ENCODE measurements at places on chromosomes 16 and 17.

DNA sequence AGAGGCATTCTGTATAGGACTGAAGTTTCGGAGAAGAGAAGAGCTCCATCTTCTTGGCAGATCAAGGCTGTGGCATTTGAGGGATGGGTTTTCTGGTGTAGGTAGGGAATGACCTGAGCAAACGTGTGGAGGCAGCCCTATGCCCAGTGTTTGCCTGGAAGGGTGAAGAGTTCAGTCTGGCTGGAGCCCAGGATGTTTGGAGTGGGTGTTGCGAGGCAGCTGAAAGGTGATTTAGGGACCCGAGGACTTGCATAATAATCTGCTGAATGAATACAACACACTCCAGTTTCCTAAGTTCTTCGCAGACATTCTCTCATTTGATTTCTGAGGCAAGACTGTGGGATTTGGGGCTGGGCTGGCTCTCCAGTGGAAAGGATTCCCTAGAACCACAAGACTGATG lies 186.2 kb downstream of the CYLD start:
- DNase-seq: no peak

GRCh38 chr16:87963400-87963799 lies 12.2 kb downstream of the BANP start:
- DNase-seq: peak; percentile 86

GRCh38 chr17:49061524-49061943 lies 64.3 kb downstream of the IGF2BP1 start:
- no peak for DNase-seq

GRCh38 chr17:61216066-61216465 lies 183.6 kb upstream of the TBX2 start:
- DNase-seq: no peak

DNA sequence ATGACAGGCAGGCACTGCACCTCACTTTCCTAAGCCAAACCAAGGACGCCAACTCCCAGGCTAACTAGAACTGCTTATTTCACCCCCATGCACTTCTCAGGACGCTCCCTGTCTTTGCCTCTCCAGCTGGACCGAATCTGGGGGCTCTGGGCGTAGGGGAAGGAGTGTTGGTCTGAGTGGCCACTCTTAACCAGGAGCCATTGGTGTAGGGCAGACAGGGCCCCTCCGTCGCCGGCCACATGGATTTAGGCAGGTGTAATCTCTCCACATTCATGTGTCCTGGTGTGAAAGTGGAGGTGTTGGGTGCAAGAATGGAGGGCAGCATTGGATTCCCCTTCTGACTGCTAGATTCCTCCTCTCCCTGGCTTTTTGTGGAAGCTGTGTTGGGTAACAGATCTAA lies 9.8 kb downstream of the ATP2C2 start:
- DNase-seq: no peak

DNA sequence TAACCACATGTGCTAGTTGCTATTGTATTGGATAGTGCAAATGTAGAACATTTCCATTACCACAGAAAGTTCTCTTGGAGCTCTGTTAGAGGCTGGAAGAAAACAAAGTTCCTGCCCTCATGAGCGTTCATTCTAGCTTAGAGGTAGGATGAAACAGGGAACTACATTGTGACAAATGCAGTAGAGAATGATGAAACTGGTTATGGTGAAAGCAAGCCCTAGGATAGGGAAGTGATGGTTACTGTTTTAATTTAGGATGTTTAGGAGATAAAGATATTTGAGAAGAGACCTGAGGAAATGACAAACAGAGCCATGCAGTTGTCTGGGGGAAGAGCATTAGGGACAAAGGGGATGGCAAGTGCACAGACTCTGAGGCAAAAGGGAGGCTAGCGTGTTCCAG lies 50.7 kb downstream of the AATF start:
- no peak for DNase-seq

DNA sequence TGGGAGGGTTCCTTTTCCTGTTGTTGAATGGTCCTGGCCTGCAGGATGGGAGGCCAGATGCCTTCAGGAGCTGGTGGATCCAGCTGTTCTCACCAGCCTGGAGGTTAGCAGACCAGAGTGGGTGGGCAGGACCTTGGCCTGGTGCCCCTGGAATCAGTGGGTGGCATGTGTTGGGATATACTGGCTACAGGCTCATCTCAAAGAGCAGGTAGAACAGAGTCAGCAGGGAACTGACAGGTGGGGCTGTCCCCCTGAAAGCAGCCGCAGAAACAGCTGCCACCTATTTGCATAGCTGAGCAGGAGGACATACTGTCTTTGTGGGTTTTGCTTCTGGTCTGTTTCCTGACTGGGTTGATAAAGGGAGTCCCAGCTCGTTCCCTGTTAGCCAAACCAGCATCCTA lies 144.1 kb downstream of the RAB11FIP4 start:
- DNase-seq: no peak

GRCh38 chr17:49557312-49558024 lies 18.2 kb upstream of the NXPH3 start:
- DNase-seq: peak; percentile 71

GRCh38 chr16:86070971-86071370 lies 172.0 kb downstream of the IRF8 start:
- DNase-seq: no peak

- no peak for DNase-seq
Observed at GRCh38 chr16:17984810-17985209, 351.7 kb downstream of the NPIPA8 start.

GRCh38 chr17:64117981-64118979 lies 11.7 kb downstream of the ERN1 start:
- DNase-seq: no peak

DNA sequence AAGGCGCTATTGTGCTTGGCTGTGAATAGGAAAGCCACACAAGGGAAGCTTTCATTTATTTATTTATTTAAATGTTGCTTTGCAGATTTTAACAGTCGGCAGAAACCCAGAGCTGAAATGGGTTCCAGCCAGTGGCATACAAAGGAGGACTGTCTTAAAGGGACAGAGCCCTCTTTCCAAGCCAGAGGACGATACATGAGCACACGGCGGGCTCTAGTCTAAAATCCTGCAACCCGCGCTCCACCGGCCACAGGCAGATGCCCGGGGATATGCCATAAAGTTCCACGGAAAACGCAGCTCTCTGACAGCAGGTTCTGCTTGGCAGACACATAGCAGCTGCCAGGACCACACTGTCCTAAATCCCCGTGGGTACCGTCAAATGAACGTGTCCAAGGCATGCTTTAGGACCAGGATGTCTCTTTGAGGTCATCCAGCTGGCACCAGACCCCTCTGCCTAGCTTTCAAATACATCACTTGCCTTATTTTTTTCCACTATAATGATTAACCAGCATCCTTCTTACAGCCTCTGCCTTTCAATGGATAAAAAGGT lies 64.6 kb downstream of the CYTH1 start:
- DNase-seq: no peak

- no peak for DNase-seq
Observed at GRCh38 chr16:24309258-24310142, 53.4 kb downstream of the CACNG3 start.

GRCh38 chr17:28057731-28058246 lies 15.3 kb downstream of the NLK start:
- no peak for DNase-seq

GRCh38 chr17:47698749-47699535 lies 5.0 kb downstream of the TBKBP1 start:
- peak; percentile 94 for DNase-seq

GRCh38 chr17:78444392-78444791 lies 65.9 kb downstream of the PGS1 start:
- DNase-seq: no peak

DNA sequence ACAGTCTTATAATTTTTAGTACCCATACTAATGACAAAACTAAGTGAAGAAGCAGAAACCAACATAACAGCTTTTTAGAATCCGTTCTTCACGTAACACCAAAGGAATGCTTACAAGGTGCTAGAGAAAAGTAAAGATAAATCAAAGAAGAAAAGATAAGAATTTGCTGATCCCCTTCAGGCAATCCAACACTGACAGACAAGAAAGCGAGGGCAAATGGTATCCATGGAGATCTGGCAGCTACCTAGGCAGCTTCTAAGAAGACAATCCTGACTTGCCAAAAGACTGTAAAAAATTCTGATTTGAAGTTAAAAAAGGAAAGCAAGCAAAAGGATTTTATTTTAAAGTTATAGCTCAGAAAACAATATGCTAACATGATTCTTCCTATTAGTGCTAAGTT lies 14.6 kb downstream of the BBS2 start:
- no peak for DNase-seq

DNA sequence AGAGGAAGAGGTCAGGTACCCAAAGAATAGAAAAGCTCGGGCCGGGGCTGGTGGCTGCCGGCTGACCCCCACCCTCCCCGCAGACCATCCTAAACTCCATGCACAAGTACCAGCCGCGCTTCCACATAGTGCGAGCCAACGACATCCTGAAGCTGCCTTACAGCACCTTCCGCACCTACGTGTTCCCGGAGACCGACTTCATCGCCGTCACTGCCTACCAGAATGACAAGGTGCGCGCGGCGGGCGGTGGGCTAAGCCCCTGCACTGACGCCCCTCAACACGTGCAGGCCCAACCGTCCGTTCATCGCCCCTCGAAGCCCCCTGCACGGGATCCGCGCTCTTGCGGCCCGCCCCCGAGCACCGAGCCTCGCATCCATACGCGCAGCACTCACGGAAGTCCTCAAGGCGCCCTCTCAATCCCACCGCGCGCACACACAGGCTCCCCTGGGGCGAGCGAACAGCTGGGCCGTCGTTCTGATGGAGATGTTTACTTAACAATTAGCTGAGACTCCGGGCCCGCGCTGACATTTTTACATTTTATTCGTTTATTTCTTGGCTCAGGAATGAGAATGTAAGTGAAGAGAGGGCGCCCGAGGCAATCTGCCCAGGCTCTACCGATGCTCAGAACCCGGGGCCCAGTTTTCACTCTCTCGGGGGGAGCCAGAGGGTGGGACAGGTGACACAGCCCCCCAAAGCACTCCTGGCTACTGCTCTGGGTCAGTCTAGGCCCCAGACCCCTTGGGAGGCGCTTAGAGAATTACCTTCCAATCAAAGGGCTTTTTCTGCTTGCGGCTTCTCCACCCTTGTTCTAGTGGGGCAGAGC lies 3.5 kb downstream of the TBX2 start:
- DNase-seq: no peak

- no peak for DNase-seq
Observed at GRCh38 chr17:43967251-43967875, 13.6 kb upstream of the PYY start.

GRCh38 chr16:68455631-68456030 lies 7.3 kb upstream of the SMPD3 start:
- DNase-seq: no peak

GRCh38 chr17:16100737-16101400 lies 101.2 kb downstream of the TTC19 start:
- no peak for DNase-seq

GRCh38 chr16:87499189-87499486 lies 6.3 kb upstream of the ZCCHC14 start:
- DNase-seq: no peak

DNA sequence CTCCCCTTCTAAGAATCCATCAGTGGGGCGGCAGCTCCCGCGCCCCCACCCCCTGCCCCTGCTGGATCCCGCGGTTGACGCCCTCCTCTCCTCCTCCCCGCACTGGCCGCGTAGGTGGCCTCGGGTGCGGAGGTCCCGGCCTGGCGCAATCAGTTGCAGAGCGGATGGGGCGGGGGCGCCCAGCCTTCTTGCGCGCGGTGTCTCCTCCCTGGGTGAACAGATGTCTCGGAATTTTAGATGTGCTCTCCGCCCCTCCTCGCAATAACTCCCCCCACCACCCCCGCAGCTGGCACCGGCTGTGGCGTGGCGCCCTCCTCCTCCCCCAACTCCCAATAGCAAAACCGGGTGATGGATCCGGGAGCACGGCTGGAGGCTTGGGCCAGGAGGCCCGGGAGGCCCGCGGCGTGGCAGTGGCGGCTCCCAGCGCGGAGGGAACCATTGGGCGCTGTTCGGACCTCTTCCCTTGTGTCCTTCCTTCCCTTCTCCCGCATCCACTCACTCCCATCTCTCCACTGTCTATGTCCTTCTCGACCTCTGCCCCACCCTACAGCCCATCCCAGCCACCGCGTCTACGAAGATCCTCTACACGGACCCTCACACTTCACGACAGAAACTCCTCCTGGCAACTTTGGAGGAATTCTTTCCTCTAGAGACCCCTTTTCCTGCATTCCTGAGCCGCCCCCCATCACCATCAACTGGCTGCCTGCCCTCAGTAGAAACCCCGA lies 11.0 kb downstream of the NEUROD2 start:
- no peak for DNase-seq

DNA sequence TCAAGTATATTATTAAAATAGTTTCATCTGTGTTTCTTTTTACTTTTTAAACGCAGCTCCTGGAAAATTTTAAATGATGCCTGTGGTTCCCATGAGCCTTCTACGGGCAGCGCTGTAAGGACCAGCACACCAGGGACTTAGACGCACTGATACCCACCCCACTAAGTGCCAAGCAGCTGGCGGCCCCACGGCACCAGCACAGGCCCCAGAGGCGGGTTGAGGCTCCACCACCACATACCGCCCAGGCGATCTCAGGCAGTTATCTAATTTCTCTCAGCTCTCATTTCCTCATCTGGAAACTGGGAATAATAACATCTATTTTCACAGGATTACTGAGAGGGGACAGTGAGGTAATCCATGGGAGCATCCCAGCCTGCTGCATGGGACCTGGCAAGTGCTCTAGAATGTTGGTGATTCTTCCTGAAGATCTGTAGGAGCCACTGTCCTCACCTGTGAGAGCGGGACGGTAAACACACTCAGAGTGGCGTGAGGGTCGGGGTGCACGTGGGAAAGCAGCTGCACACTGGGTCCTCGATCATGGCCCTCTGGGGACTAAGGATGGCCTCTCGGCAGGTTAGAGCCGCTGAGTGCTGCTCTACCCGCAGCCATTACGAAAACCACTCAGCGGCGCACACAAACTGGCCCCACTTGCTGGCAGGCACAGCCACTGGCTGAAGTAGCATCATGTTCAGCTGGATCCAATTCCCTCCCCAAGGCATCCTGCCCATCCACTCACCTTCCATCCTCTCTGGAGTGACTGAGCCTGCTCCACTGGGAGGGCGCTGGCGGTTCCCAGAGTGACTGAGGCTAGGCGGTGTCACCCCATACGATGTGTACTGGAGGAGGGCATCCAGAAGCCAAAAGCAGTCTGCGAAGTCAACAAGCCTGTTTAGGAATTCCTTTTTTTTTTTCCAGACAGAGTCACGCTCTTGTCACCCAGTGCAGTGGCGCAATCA lies 17.6 kb upstream of the SLC38A8 start:
- DNase-seq: no peak

GRCh38 chr16:162271-162991 lies 3.3 kb upstream of the HBM start:
- DNase-seq: no peak
